ENCODE measurements at places on chromosomes 3 and 15. TPM values are rescaled to one million over a fixed set of nuclear protein-coding genes. Genes with fewer than 3 reads are reported as not detected.

The EPHA6 gene
- not detected for total RNA-seq

The ATP10A gene
- total RNA-seq = 17.6 TPM

The DPPA2 gene
- total RNA-seq = not detected

The FAM81A gene
- not detected for total RNA-seq

The FAM107A gene
- total RNA-seq = not detected

The PLA2G4D gene
- not detected for total RNA-seq
